ENCODE measurements at places on chromosomes 1 and 21.

- no peak for DNase-seq
These were observed 36.4 kb downstream of the RCSD1 start for GRCh38 chr1:167666416-167666815.

DNA sequence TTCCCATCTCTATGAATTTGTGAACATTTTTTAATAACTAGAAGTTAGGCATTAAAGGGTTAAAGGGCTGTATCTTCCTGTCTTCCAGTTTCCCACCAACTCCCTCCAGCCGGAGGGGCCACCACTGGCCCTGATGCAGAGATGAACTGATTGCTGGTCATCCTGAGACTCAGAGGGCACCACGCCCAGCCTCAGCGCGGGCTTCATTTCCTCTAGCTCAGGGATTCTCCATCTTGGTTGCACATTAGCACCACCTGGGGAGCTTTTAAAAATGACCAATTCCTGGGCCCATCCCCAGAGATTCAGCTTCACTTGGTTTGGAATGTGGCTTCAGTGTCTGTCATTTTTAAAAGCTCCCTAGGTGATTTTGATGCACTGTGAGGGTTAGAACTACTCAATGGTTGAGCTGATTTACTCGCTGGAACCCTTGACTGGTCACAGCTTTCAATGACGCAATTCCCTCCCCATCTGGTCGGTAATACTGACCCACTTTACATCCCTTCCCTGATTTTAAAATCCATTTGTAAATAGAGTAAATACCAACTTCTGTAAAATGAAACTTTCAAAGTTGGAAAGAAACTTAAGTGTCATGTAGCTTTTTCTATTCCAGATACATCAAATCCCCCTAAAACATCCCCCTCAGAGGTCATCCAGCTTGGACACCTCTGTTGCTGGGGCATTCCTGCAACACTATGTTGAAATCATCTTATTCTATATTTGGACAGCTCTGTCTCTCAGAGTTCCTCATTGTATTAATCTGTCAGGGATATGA, 5.1 kb downstream of the NAV1 start:
- DNase-seq, result no peak

DNA sequence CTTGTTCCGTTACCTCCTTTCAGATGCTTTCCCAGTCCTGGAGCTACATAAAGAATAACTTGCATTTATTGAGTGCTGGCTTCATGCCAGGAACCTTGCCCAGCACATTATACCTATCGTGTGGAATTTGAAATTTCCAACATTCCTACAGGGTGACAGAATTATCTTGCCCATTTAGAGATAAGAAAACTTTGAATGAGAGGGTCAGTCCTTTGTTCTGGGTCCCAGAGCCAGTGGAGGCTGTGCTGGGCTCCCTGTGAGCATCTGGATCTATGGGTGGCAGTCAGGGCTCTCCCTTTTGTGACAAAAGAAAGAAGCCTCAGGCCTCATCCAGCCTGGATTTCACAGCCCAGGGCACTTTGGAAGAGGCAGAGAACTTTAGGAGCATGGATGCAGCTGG, 3.2 kb downstream of the GSTM4 start:
- no peak for DNase-seq

DNA sequence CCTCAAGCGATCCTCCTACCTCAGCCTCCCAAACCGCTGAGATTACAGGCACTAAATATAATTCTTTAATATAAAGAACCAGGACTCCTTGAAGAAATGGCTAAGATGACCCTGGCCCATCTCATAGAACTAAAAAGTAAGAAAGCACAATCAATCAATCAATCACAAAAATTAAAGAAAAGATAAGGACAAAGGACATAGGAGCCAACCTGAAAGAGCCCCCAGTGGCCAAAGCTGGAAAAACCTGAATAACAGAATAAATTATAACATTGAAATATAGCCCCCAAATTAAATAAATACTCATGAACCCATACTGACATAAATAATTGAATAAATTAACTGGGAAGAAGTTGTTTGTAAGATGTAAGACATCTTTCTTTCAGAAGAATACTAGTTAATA, 8.9 kb downstream of the NUP210L start:
- no peak for DNase-seq

GRCh38 chr1:160061369-160062229, 8.4 kb downstream of the KCNJ10 start:
- no peak for DNase-seq

- no peak for DNase-seq
These were observed 11.7 kb upstream of the PLEKHO1 start for GRCh38 chr1:150138044-150138443.

- DNase-seq, result no peak
These were observed 517.5 kb downstream of the ADGRL2 start for GRCh38 chr1:82318265-82318664.

DNA sequence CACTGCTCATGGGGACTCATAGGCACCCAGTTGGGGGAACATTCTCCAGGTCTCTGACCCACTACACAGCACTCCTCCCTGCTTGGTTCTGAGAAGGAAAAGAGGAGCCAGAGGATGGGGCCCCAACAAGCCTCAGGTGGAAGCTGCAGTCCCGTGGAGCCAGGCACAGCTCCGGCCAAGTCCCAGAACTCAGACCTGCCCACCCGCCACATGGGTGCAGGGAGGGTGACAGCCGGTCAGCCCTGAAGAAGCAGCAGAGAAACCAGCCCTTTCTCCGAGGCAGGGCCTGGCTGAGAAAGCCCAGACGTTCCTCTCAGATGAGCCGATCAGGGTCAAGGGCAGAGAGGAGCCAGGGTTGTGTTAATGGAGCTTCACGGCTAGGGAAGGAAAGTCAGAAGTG, 106.5 kb downstream of the PRDM16 start:
- DNase-seq, result no peak

- DNase-seq, result no peak
These were observed 28.1 kb downstream of the KMO start for GRCh38 chr1:241560146-241560848.

DNA sequence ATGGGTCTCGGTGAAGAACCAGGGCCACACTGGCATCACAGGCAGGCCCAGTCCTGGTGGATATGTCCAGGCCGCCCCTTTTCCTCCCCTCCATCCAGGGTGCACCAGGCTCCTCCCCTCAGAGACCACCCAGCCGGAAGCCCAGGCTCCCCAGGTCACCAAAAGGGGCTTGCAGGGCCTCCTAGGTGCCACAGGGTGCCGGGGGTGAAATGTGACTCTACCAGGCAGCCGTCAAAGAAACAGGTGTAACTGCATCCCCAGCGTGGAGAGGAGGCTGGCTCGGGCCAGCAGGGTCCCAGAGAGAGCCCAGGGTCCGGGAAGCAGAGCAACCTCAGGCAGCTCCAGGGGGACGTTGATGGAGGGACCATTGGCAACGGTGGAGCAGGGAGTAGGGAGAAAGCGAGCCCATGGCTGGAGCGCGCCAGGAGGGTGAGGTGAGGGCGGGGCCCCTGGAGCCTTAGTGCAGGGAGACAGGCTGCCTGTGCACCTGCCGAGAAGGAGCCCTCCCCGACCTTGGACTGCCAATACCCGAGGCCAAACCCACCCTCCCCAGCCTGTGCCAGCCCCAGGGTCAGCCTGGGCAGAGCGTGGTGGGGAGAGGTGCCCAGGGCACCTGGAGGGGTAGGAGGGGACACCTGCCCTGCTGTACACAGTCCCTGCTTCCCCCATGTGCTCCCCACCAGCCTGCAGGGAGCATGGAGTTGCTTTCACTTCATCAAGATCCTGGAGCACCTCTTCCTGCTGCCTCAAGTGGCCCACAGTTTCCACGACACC, 48.3 kb upstream of the POFUT2 start:
- DNase-seq, result no peak

DNA sequence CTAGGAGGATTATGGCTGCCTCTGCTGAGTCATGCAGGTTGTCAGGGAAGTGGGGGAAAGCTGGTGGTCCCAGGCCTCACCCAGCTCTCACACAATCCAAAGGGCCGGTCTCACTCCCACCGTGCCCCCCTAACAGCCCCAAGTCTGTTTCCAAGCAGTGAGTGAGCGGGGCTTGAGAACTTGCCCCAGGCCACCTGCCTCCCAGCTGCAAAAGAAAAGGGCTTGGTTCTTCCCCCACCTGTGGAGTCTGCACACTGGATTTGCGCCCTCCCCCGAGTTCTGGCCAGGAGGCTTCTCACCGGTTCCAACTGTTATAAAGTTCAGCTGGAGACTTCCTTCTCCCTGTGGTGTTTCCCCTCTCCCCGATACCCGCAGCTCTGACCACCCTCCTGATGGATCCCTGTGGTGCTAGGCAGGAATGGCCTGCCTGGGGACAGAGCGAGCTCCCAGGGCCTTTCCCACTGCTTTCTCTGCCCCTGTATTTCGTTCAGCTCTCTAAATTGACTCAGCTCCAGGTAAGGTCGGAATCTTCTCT, 222.3 kb downstream of the BARHL2 start:
- DNase-seq, result no peak

DNA sequence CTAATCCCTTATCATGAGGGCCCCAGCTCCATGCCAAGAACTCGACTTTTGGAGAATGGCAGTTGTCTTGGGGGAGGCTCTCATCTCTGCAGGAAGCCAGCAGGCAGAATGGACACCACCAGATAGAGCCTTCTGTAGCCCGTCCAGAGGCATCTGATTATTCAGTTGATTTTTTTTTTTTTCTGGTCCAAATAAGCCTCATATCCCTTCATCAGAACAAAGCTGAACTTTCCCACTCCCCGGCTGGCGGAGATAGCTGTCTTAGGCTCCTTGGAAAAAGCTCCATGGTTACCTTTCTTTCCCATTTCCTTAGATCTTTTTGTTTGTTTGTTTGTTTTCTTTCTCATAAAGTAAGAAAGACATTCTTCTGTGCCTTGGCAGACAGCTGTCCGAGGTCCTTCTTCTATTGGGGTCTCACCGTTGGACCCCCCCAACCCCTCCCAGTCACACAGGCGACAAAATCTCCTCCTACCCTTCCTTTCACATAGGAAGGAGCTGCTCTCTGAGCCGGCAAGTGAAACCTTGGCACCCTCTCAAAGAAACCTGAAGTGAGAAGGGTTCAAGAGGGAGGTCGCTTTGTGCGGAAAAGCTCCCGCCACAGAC, 278.5 kb downstream of the RPS6KC1 start:
- no peak for DNase-seq

DNA sequence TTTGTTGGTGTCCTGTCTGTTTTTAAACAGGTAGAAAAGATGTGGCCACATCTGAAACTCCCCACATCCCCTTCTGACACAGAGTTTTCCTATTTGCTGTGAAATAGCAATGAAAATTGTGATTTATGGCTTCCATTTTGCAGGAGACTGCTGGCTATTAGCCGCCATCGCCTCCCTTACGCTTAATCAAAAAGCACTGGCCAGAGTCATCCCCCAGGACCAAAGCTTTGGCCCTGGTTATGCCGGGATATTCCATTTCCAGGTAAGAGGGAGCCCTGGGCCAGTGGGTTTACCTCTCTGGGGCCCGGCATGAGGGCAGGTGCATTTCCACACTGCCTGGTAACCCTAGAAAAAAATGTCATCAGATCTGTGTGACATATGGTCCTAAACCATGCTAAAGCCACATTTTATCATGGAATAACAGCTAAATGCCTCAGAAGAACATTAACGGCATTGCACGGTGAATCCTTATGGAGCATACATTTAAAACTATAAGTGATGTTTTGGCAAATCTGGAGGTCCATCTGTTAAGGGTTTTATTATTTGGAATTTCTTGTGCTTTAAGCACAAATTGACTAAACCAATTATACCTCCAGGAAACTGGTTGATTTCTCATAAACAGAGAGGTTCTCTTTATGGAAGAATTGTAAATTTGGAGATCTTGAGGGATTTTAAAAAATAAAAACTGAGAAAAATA, 12.3 kb downstream of the CAPN9 start:
- DNase-seq, result no peak
